H4 (cell line): ENCODE measurements at places on chromosomes 3 and 15. TPM values are rescaled to one million over a fixed set of nuclear protein-coding genes. Genes with fewer than 3 reads are reported as not detected.
A peak's percentile ranks its signal among the peaks of the same experiment; 100 is the strongest.

GRCh38 chr3:127835993-127836882 is 13.9 kb upstream of the MGLL start:
- no peak for DNase-seq

DNA sequence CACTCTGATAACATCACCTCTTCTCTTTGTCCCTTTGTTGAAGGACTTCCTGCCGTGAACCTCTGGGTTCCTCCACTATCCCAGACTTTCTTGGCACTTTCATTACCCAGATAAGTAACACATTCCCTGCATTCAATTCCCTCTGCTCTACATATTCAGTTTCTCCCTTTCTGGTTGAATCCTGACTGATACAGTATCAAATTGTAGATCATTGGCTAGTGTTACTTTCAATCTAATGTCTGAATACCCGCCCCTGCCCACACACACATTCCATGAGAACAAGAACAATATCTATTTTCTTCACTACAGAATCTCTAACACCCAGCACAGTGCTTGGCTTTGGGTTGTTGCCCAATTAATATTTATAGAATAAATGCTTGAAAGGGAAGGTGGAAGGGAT is 163.5 kb downstream of the ABHD5 start:
- DNase-seq, result no peak

- peak; percentile 30 for DNase-seq
Observed at GRCh38 chr3:36868614-36869436, 76.0 kb downstream of the TRANK1 start.

DNA sequence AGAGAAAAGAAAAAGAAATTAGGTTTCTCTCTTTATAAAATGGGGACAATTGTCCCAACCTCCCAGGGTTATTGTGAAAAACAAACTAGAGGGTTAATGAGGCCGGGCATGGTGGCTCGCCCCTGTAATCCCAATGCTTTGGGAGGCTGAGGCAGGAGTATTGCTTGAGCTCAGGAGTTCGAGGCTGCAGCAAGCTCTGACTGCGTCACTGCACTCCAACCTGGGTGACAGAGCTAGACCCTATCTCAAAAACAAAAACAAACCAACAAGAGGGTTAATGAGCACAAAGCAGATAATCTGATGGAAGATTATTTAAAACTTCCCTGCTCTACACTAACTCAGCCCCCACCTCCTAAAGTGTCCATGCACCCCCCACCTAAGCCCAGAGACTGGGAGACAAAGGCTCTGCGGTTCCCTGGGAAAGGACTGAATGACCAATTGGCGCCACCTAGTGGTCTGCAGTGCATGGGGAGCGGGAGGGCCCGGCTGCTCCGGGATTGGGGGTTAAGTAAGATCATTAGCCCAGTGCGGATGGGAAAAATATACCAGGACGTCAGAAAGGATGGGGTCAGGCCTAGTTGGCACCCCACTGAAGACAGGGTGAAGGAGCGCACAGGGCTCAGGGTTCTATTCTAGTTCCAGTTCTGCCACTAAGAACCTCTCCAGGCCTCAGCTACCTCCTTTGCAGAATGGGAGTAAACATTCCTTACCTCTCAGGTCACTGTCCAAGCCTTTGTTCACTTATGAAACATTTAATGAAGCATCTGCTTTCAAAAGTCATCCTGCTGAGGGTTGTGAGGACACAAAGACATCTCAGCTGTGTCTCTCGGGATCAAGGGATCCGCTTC is 15.6 kb downstream of the PIF1 start:
- DNase-seq, result peak; percentile 55

DNA sequence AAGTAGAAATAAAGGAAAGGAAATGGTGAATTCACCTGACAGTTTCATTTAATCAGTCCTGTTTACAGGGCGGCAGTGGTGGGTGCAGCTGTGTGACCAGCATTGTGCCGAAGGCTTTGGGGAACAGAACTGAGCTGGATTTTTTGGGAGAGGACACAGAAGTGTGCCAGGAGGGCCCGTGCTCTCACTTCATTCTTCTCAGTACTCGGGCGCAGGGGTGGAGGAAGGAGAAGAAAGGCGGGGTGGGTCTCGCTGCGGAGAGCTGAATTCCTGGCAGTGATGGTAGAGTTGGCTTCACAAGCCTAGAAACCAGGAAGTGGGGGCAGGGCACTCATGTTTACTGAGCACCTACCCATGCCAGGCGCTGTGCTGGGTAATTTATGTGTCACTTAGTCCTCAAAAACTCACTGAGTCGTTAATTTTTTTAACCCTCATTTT is 64.6 kb downstream of the CRTC3 start:
- DNase-seq, result no peak

Gene RYR3
- 0.16 and 0.72 TPM in 2 replicates for total RNA-seq

Gene CKMT1B
- total RNA-seq, result 0.95 TPM in 1 of 2 replicates, not detected in the other

Gene SEMA5B
- total RNA-seq, result not detected in 2 replicates

Gene ACVR2B
- total RNA-seq, result 0.74 and 1.3 TPM in 2 replicates
